ENCODE measurements at places on chromosomes 11 and 22.
A peak's percentile ranks its signal among the peaks of the same experiment; 100 is the strongest.

DNA sequence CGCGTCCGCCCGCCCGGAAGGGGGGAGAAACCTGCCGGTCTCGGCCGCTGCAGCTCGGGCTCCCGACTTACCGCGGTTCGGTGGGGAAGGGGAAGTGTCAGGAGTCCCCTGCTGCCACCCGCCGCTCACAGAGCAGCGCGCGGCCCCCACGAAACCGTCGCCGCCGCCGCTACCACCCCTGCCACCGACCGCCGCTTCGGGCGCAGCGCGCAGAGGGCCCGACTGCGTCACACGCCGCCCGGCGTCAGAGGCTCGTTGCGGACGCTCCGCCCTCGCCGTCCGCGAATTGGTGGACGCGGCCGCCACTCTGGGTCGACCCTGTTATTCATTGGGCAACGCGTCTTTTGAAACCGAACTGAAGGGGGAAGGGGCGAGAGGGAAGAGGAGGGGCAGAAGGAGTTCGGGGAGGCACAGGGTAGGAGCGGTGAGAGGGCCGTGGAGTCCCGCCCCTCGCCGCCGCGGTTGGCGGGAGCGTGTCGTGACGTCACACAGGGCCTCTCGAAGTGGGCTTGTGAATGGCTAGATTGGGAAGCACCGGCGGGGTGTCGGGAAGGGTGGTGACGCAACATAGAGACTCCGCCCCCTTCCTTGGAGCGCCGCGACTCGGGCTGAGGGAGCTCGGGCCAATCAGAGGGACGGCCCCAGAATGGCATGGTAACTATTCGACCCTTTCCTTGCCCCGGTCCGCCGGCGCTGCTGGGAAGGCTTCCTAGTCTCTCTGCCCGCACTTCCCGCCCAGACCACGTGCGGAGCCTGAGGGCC lies at the start of gene NUP98:
NUP98 (minus strand) TSS at position 226 of the 762 bp plus-strand sequence. CDS start 15,437 bp downstream, outside the sequence.
- peaks cover 10% of the 10 kb centered on the region for H3K36me3 ChIP-seq
- H3K27ac ChIP-seq: peak within 1 kb of the TSS; percentile 100
- H3K27me3 ChIP-seq: no peaks in the 10 kb centered on the region
- peaks cover 23% of the 10 kb centered on the region for H3K4me1 ChIP-seq
- H3K4me3 ChIP-seq: peak within 1 kb of the TSS; percentile 85

DNA sequence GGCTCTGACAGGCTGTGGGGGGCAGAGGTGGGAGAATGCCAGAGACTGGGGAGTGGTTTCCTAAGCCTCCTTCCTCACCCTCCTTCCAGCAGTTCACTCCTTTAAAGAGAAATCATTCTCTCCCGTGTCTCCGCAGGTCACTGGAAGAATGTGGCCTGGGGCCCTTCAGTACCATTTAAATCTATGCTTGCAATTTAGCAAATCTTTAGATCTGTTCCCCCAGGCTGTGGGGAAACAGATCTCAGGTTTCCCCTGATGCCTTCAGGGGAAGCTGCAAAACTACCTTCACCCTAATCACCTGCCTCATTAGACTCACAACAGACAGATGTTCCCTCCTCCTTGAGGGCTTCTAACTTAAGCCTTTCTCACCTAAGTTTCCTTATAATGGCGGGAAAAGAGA lies 55.3 kb downstream of the KIRREL3 start:
- no peaks in the 10 kb centered on the region for H3K36me3 ChIP-seq
- peaks cover 8% of the 10 kb centered on the region for H3K4me1 ChIP-seq
- DNase-seq: no peak
- no peak overlapping the region for H3K4me3 ChIP-seq
- H3K27ac ChIP-seq: no peak overlapping the region

- peaks cover 3% of the 10 kb centered on the region for H3K36me3 ChIP-seq
- no peaks in the 10 kb centered on the region for H3K4me1 ChIP-seq
- no peak for DNase-seq
- H3K27me3 ChIP-seq: no peaks in the 10 kb centered on the region
- no peak overlapping the region for H3K4me3 ChIP-seq
These were observed 357.8 kb downstream of the LARGE1 start for GRCh38 chr22:33562501-33562900.

- H3K36me3 ChIP-seq: no peaks in the 10 kb centered on the region
- H3K4me3 ChIP-seq: peak overlapping the region; percentile 93
- H3K4me1 ChIP-seq: peaks cover 22% of the 10 kb centered on the region
These were observed 332 bp upstream of the HMGXB4 start for GRCh38 chr22:35257002-35257320.

GRCh38 chr11:58059007-58059350 lies 28.2 kb downstream of the OR6Q1 start:
- H3K4me1 ChIP-seq: peaks cover 37% of the 10 kb centered on the region
- no peak overlapping the region for H3K4me3 ChIP-seq
- H3K27ac ChIP-seq: peak overlapping the region; percentile 99

GRCh38 chr22:30344447-30345200 lies 12.1 kb downstream of the SF3A1 start:
- no peak overlapping the region for H3K4me3 ChIP-seq
- DNase-seq: no peak
- H3K27ac ChIP-seq: no peak overlapping the region
- H3K36me3 ChIP-seq: peaks cover 44% of the 10 kb centered on the region

- H3K27ac ChIP-seq: no peak overlapping the region
- no peak for DNase-seq
- peaks cover 93% of the 10 kb centered on the region for H3K36me3 ChIP-seq
These were observed 29.2 kb downstream of the ALG12 start for GRCh38 chr22:49889071-49889470.

- H3K27me3 ChIP-seq: no peaks in the 10 kb centered on the region
- no peaks in the 10 kb centered on the region for H3K4me1 ChIP-seq
- no peak overlapping the region for H3K27ac ChIP-seq
- no peak overlapping the region for H3K4me3 ChIP-seq
- H3K36me3 ChIP-seq: peaks cover 3% of the 10 kb centered on the region
These were observed 122.2 kb upstream of the PDGFD start for GRCh38 chr11:104286129-104286528.

DNA sequence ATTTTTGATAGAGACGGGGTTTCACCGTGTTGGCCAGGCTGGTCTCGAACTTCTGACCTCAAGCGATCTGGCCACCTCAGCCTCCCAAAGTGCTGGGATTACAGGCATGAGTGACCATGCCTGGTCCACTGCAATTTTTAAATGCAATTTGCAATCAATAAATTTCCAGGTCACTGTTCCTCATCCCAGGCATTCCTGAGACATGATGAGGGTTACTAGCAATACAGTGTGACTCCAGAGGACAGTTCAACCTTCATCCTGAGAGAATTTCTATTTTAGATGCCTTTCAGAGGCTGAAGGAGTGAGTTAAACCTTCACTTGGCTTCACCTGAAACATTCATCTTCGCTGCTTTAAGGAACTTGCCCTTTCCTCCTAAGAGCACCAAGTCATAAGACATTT lies 9.7 kb upstream of the UBASH3B start:
- H3K4me1 ChIP-seq: peaks cover 5% of the 10 kb centered on the region
- H3K4me3 ChIP-seq: no peak overlapping the region
- no peak overlapping the region for H3K27ac ChIP-seq
- no peaks in the 10 kb centered on the region for H3K27me3 ChIP-seq
- DNase-seq: no peak

DNA sequence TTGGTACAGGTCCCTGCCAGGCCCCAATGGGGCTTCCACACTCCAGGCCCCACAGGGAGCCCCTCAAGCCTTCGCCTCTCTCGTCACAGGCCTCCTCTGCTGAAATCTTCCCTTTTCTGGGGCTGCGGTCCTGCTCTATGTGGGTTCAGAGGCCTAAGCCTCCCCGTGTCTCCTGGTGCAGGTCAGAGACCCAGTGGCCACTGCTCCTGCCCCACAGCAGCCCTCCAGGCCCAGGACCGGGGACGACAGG lies 5.9 kb upstream of the IFITM3 start:
- no peaks in the 10 kb centered on the region for H3K27me3 ChIP-seq
- H3K36me3 ChIP-seq: no peaks in the 10 kb centered on the region
- peaks cover 35% of the 10 kb centered on the region for H3K4me1 ChIP-seq
- H3K4me3 ChIP-seq: no peak overlapping the region

DNA sequence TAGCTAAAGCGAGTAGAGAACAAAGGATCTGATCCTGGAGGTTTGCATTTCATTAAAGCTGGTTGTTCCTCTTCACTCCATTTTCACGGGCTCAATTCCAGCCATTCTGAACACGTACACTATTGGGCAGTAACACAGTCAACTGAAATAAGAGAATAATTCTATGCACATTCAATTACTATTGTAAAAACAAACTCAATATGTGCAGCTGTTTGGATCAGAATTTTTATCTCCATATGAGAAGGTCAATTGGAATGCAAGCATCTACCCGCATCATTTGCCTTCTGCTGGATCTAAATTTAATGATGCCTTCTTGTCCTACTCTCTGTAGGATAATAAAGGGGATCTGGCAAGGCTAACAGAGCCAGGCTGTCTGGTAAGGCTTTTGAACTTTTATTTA lies 562.8 kb upstream of the CCDC179 start:
- no peaks in the 10 kb centered on the region for H3K27me3 ChIP-seq
- H3K36me3 ChIP-seq: peaks cover 1% of the 10 kb centered on the region
- H3K27ac ChIP-seq: no peak overlapping the region

DNA sequence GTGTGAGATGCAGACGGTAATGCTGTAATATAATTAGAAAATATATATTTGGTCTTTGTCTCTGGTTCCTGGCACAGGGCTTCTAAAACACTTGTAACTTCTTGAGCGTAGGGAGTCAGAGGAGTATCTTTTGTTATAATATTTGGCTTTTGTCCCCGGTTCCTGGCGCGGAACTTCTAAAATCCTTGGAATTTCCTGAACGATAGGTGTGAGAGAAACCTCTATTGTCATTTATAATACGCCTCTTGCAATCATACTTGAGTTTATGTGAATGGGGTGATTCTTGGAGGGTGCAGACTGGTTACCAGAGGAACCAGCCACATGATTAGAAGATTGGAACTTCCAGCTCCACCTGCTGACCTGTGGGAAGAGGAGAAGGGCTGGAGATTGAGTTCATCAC lies 54.1 kb upstream of the ZBED5 start:
- H3K27ac ChIP-seq: peak overlapping the region; percentile 63
- no peak for DNase-seq
- peaks cover 39% of the 10 kb centered on the region for H3K4me1 ChIP-seq
- H3K4me3 ChIP-seq: no peak overlapping the region
- no peaks in the 10 kb centered on the region for H3K27me3 ChIP-seq

- peaks cover 5% of the 10 kb centered on the region for H3K27me3 ChIP-seq
- no peak for DNase-seq
- H3K4me1 ChIP-seq: peaks cover 19% of the 10 kb centered on the region
These were observed 335.3 kb downstream of the FAM181B start for GRCh38 chr11:82398300-82398815.

DNA sequence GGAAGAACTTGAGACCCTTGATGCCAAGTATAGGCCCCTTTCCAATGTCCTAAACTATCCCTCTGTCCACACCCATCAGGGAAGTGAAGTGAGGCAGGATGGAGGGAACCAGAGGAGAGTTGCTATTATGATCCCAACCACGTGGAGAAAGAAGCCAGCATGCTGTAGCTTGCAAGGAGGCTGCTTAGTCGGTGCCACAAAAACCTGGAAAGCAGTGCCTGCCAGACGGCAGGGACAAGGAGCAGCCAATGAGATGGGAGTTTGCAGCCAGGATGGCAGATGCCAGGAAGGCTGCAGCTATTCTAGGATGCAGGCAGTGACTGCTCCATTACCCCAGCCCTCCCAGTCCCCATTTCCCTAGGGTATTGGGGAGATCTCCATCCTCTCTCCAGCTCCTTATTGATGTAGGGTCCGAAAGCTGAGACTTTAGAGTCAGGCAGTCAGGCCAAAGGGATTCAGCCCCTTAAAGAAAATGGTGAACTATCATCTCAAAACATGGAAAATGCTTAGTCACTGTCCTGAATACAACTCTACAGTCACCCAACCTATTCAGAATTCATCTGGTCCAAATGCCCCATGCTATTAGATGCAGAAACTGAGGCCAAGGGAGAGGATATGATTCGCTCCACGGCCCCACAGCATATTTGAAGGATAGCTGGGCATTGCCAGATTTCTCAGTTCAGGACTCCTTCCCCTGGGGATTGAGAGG lies 18.4 kb upstream of the LRRC55 start:
- peaks cover 6% of the 10 kb centered on the region for H3K4me1 ChIP-seq
- no peak for DNase-seq
- H3K4me3 ChIP-seq: no peak overlapping the region
- H3K27ac ChIP-seq: no peak overlapping the region
- H3K27me3 ChIP-seq: peaks cover 29% of the 10 kb centered on the region
- H3K36me3 ChIP-seq: no peaks in the 10 kb centered on the region

- no peak overlapping the region for H3K27ac ChIP-seq
- peaks cover 22% of the 10 kb centered on the region for H3K4me1 ChIP-seq
- no peak overlapping the region for H3K4me3 ChIP-seq
- peaks cover 9% of the 10 kb centered on the region for H3K27me3 ChIP-seq
These were observed 43.1 kb upstream of the ATXN10 start for GRCh38 chr22:45628515-45628914.

DNA sequence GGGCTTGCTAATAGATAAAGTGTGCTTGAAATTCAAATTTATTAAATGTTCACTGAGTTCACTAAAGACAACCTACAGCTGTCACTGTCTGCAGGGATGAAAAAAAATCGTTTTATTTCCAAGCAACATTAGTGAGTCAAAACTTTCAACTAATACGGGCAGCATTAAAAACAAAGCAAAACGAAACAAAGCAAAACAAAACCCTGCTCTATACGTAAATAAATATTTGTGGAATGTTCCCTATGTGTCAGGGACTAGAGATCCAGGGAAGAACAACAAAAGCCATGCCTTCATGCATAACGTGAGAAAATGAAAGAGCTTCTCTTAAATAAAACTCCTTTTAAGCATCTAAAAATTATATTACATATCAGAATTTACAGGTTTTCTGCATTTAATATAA lies 553 bp downstream of the NAALAD2 start:
- H3K36me3 ChIP-seq: peaks cover 15% of the 10 kb centered on the region
- H3K4me3 ChIP-seq: peak overlapping the region; percentile 81

GRCh38 chr11:127059286-127059685 lies 58.7 kb upstream of the KIRREL3 start:
- no peak overlapping the region for H3K4me3 ChIP-seq
- no peaks in the 10 kb centered on the region for H3K36me3 ChIP-seq
- no peak for DNase-seq
- no peaks in the 10 kb centered on the region for H3K4me1 ChIP-seq

DNA sequence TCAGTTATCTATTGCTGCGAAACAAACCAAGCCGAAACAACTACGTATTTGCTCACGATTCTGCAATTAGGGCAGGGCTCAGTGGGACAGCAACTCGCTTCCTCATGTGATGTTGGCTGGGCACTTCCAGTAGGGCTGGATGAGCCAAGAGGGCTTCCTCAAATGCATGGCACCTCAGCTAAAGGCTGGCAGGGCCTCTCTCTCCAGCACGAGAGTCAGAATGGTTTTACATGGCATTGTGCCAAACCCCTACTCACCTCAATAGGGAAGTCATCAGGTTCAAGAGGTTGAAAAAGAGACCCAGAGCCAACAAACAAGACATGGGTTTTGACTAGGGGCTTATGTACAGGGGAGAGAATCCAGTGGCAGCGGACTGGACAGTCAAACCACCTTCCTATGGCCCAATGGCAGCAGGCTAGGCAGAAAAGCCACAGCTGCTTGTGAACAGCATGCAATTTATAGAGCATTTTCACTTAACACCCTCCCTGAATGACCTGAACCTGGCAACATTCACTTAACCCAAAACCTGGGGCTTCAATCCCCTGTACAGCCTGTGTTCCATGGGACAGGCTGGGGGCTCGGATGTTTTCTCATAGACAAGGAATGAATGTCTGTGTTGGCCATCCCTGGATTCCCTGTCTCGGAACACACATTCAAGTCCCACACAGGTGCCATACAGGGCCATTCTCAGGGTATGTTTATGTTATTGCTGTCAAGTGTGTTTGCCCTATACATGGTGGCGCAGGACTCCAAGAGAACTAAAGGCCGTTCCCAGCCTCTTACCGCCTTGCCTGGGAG lies 154.2 kb upstream of the NAV2 start:
- peaks cover 3% of the 10 kb centered on the region for H3K4me1 ChIP-seq
- H3K36me3 ChIP-seq: no peaks in the 10 kb centered on the region
- peaks cover 5% of the 10 kb centered on the region for H3K27me3 ChIP-seq
- H3K27ac ChIP-seq: no peak overlapping the region

- no peak overlapping the region for H3K27ac ChIP-seq
- no peak for DNase-seq
These were observed 2.9 kb upstream of the TUBGCP6 start for GRCh38 chr22:50247748-50248147.

All from mesothelial cell of epicardium (in vitro differentiated cells).